ENCODE measurements at places on chromosomes 13 and 19. TPM values are rescaled to one million over a fixed set of nuclear protein-coding genes. Genes with fewer than 3 reads are reported as not detected.

DNA sequence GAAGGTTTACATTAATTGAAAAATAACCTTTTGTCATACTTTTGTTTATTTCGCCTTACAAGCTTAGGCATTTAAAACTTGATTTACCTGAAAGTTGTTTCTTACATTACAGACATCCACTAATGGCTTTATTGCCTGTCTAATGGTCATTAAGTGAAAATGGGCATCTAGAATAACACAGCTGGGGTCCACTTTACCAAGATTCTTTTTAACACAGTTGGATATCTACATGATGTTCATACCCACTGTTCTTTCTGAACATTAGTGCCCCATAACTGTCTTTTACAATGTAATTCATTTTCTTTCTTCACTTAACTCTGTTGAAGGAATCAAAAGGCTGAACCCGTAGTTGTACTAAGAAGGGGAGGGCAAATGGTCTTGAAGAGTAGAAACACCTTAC is 19.8 kb upstream of the KLHL1 start:
- no peak for DNase-seq

DNA sequence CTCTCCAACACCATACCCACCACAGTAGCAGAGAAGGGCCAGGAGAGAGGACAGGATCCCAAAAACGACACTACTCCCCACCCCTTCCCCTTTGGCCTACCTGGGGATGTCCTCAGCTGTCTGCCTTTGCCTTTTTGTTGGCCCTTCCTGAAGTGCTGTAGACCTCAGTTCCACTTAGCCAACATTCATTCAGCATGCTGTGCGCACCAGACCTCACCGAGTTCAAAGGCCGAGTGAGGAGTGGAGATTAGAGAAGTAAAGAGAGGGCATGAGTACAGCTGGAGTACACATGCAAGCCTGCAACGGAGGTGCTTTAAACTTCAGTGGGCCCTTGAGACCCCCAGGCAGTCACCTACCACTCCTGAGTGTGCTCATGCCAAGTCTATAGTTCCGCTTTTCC is 99.0 kb downstream of the TEX26 start:
- DNase-seq, result no peak

CAPN12 gene
- polyA plus RNA-seq, result 3.2 TPM

DNA sequence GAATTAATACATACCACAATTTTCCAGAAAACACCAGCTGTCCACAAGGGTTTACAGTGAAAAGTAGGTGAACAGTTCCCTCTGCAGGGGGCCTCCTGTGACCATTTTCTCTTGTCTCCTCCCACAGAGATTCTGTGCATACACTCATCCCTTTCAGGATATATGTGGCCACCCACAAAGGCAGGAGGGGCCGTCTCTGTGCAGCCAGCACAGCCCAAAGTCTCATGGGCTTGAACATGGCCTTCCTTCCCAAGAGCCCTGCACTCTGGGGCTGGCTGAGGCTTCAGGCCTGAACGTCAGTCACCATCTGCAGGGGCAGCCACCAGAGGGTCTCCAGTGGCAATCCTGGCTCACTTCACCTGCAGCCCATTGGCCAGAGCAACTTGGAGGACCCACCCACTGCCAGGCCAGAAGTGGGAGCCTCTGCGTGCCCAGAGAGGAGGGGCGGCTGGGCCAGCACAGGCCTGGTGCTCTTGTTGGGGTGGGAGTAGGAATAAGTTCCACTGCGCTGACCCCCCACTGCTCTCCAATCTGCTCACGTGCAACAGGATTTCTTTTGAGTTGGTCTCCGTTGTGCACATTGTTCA is 25.1 kb downstream of the TMEM161A start:
- no peak for DNase-seq

DNA sequence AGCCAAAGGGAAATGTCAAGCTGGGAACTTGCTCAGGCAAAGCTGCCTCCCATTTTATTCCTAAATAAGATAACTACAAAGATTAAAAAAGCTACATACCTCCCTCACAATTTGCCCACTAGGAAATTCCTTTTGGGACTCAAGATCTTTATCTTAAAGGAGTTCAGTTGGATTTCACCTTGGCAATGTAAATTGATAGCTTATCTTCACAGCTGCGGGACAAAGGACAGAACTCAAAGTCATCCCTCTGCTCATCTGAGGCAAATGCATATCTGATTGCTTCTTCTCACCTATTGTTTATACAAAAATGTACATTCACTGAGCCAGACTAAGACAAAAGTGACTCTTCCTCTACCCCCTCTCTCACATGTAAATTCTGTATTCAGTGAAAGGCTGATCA is 47.8 kb downstream of the FGF14 start:
- no peak for DNase-seq

DNA sequence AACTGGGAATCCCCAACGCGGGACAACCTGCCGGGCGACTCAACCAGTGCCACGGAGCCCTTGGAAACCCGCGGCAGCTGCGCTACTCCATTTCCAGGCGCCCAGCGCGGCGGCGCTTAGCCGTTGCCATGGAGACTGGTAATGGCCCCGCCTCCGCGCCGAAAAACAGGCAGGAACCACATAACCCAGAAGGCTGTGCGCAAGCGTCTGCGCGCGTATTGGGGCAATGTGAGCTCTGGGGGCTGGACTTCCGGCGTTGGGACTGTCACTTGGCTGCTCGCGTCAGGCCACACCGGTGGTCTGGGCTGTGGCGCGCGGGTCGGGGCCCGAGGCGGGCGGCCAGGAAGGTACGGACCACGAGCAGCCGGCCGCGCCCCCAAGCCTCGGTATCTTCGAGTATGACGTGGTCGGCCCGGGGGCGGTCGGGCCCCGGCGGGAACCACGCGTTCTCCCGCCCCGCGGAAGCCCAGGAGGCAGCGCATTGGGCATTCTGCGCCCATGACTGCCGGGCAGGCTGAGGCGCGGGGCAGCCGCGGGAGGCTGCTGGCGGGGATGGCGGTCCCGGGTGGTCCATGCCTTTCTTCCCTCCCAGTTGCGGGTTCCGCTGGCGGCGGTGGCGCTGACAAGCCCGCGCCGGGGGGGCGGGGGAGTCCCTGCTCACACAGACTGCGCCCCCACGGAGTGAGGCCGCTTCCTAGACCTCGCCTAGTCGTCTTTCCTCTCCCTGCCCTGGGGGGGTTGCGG is at the start of gene ZNF324B:
Gene ZNF324B, plus strand, starts transcription at position 265 of the 744 bp plus-strand sequence. CDS start 2,080 bp downstream, outside the sequence.
- DNase-seq, result peak; percentile 92
